ENCODE measurements at places on chromosomes 1 and 21.

DNA sequence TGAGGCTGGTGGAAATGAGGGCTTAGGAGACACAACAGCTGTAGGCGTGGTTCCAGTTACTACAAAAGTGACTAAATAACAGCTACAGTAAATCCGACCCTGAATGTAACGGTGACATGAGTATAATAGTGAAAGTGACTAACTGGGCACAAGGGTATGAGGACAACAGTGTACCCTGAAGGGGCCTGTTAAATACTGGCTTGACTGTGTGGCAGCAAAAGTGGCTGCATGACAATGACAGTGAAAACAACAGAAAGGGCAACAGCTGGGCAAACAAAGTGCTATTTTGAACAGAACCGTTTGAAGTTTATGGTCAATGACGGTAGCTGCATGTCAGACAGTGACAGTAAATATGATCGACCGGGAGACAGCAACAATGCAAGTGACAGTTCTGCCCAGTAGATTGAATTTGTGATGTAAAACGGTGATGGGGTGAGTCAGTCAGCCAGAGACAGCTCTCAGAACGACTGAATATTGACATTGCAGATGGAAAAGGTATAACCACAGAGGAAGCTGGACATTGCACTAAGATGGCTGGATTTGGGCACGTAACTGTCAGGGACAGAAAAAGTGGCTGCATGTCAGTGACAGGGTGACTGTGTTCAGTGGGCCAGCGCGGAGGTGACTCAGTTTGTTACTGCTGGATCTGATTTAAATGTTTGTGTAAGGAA lies 1.2 kb upstream of the ZBTB40 start:
- DNase-seq = no peak

GRCh38 chr1:44826375-44827196 lies 16.5 kb downstream of the PTCH2 start:
- DNase-seq = no peak

DNA sequence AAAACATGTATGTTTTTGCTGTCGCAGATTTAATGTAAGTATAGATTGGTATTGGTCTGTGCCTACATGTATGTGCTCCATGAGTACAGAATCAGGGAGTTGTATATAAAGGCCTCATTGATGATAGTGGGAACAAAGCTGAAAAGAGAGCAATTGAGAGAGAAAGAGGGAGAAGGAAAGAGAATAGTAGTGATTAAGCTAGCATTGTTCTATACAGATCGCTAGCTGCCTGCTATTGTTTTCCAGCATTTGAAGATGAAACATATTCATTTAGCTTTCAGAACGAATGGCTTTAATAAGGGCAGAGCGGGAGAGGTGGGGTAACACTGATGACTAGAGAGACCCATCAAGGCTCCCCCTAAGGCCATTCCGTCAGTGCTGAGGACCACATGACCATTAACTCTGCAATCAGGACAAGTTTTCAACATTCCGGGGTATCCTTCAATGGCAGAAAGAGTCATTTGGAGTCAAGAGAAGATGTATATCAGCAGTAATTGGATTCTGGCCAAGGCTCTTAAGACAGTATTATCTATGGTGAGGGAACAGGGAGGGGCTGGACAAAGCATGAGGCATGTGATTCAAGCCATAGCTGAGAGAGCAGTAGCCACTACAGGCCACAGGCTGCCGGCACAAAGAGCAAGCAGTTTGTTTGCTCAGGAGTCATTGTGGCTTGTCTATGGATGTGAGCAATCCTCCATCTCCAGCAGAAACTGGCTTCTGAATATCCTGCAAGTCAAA lies 176.5 kb downstream of the PBX1 start:
- no peak for DNase-seq

DNA sequence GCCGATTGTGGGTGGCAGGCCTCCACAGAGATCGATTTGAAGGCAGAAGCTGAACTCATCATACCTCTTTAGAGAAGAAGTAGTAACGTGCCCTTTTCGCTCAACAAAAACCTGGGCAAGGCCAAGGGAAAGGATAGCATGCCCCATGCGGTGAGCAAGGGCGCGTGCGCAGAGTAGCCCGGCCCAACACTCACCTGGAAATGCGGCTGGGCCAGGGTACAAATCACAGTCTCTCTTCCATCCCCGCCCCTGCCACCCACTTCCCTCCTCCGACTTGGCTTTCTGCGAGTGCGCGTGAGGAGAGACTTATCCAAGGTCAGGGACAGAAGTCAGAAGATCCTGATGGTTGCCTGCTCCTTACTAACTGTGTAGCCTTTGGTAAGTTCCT lies 160.7 kb upstream of the C1orf21 start:
- DNase-seq = no peak

Data from stimulated activated CD4-positive, alpha-beta T cell treated with anti-CD3 and anti-CD28 coated beads, TNF-alpha, amount 100 ng/mL, for 1 hour (primary cell).